Activated CD4-positive, alpha-beta T cell treated with anti-CD3 and anti-CD28 coated beads, Interleukin-2, amount 50 U/mL, for 48 hours (primary cell): ENCODE measurements at places on chromosomes 3 and 15.

- DNase-seq: no peak
Measured at GRCh38 chr3:165462636-165463334, 266.6 kb upstream of the SLITRK3 start.

GRCh38 chr15:78355177-78355576 is 15.0 kb downstream of the CRABP1 start:
- DNase-seq: no peak

- DNase-seq: no peak
Measured at GRCh38 chr3:179264449-179264848, 13.5 kb upstream of the KCNMB3 start.

DNA sequence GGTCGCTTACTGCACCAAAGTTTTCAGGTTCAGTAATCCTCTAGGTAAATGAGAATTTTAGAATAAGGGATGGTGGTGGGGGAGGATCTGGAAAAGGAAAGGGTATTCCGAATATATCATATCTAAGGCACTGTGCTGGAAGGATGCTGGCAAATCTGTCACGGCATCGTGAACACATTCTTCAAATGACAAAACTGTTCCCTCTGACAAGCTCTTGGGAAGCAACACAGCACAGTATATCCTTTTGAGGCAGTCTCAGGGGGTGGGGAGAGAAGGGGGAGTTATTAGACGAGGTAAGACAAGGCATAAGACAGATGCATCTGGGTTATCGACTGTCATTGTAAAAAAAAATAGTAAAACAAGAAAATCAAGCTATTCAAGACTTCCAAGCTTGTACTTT is 289.6 kb upstream of the LRRN1 start:
- no peak for DNase-seq

DNA sequence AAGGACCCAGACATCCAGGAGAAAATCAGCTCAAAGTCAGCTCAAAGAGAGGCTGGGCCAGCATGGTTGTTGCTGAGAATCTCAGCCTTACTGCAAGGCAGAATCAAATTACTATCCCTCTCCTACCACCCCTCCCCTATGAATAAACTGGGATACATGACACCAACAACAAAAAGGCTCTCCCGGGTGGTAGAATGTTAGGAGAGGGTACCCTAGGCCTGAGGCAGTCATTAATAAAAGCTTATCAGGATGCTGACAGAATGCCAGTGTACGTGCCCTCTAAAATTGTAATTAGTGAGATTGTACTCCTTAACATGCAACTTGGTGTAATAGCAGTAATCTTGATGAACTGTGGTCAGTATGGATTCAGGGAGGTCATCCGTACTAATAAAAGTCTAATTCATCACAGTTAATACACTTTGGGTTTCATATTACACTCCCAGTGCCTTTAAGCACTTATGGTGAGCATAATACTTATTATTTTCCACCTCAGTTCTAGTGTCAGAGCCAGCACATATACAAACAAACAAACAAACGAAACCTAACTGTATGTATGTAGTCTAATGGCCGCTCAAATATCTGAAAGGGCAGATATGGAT is 76.5 kb downstream of the B3GALNT1 start:
- DNase-seq: no peak

DNA sequence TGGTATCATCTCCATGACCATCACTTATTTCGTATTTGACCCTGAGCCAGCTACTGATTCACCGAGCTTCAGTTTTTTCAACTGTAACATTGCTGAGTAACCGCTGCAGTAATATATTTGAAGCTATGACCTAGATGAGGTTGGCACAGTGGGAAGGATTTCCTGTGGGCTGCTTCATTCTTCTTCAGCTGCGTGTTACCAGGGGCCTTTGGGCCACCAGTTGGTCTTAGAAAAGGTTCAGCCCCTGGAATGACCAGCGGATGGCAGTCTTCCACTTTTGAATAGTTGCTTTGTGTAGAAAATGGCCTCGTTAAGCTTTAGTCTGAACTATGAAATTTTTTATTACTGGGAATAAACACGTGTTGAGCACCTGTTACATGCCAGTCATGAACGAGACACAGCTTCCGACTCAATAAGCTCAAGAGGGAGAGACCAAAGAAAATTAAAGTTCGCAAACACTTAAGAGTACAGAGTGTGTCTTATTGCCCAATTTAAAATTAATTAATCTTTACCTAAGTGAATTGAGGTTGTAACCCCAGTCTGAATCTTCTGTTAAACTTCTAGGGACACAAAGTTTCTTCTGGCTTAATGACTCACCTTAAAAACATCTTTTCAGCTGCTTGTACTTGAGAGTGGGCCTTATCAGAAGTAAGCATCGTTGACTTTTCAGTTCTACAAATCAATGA is 57.6 kb upstream of the NR2E3 start:
- peak; percentile 12 for DNase-seq

DNA sequence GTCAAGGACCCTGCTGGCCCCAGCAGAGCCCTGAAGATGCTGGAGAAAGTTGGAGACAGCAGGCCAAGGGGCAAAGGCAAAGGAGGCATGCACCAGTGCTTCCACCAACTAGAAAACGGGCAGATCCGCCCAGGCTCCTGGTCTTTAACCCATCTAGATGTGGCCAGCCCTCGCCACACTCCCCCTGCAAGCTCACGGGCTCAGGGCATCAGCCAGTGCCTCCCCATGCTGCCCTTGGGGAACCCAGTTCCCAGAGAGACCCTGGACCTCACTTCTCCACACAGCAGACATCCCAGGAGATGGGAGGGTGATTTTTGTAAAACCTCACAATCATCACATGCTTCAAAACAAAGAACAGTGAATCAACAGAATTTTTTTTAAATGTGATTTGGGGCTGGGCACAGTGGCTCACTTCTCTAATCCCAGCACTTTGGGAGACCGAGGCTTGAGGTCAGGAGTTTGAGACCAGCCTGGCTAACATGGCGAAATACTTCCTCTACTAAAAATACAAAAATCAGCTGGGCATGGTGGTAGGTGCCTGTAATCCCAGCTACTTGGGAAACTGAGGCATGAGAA is 24.5 kb downstream of the CYFIP1 start:
- no peak for DNase-seq

- DNase-seq: no peak
Measured at GRCh38 chr3:77122652-77123051, 82.8 kb downstream of the ROBO2 start.

- DNase-seq: no peak
Measured at GRCh38 chr3:120064641-120065040, 29.6 kb downstream of the GSK3B start.

GRCh38 chr15:75067123-75067830 is 43.9 kb downstream of the PPCDC start:
- peak; percentile 55 for DNase-seq

- no peak for DNase-seq
Measured at GRCh38 chr3:195854628-195855294, 43.0 kb upstream of the MUC4 start.

DNA sequence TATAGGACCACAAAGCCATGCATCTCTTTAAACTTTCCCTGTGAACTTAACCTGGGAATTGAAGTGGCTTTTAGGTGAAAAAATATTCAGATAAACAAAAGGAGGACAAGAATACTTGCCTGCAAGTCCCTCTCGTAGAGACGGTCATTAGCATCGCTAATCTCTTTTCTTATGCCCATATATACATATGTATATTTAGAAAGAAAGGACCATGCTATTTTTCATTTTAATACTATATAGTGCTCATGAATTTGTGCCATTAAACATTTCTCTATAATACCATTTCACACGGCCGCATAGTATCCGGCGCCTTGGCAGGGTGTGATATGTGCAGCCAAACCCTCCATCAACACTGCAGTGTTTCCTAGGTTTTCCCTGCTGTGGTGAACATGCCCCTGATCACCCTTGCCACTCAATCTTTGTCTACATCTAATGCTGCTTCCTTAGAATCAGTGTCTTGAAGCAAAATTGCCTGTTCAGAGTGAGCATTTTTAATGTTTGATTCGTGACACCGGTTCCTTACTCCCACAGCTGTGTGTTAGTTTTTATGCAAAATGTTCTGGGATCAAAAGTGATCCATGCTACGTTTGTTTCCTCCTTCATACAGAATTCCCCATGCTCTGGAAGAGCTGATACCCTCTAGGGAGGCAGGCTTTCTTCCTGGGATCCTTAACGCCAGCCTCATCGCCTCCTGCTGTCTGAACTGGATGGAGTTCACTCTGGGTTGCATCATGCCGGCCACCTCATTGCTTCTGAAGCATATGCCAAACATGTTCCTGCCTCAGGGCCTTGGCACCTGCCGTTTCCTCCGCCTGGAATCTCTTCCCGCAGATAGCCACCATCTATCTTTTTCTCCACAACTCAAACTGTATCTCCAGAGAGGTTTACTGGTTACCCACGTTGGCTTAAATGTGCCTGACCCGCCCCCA is 118.1 kb downstream of the FBLN2 start:
- DNase-seq: no peak

- no peak for DNase-seq
Measured at GRCh38 chr3:194168994-194169393, 33.0 kb downstream of the HES1 start.

DNA sequence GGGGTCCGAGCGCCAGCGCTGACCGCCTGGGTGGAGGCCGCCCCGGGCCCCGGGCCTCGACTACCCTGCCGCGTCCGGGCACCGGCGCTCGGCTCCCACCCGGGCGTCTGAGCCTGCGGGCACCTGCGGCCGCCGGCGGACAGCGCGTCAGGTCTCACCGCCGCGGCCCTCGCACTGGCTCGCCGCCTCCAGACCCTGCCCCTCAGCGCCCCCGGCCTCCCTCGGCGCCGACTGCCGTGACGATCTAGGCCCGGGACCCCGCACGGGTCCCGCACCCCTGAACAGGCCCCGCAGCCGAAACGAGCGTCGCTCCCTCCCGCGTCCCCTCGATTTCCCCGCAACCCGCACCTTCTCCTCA is 297 bp downstream of the PRC1 start:
- DNase-seq: no peak

DNA sequence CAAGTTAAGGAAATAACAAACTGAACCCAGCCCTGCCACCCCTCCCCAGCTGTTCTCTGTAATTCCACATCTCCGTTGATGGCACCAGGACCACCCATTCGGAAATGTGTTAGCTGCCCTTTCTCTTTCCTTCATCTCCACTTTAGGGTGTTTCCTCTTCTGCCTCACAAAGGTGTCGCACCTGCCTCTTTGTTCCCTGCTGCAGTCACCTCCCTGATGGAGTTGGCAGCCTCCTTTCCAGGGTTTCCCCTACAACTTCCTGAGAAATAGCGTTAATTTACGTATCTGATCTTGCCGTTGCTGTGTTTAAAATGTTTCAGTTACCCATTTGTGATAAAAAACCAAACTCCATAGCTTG is 57.3 kb downstream of the GPR171 start:
- DNase-seq: no peak

DNA sequence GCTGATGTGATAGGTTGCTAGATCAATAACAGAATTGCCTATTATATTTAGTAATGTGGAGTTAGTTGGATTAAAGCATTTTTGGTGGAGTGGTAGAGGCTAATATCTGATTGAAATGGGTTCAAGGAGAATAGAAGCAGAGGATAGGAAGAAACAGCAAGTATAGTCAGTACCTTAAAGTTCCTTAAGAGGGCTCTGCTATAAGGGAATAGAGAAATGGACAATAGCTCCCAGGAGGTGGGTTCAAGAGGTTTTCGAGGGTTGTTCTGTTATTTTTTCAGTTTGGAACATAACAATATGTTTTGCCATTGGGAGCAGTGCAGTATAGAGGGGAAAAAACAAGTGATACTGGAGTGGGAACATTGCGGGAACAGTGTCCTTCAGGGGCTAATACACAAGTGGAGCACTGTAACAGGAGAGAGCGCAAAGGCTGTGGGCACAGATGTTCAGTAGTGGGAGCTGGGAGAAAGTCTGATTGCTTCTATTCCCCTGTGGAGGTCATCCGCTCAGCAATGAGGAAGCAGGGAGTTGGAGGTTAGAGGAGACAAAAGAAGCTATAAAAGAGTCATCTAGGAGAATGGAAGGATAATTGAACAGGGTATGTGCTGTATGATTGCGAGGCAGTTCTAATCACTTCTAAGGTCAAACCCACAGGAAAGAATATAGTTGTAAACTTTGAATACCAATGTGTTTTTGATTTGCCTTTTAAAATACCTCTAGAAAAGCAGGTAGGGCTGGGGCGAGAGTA is 3.3 kb downstream of the MRPS11 start:
- no peak for DNase-seq

- DNase-seq: no peak
Measured at GRCh38 chr3:25587094-25587493, 77.6 kb downstream of the TOP2B start.

GRCh38 chr15:69762373-69763148 is 309.9 kb downstream of the RPLP1 start:
- DNase-seq: no peak

- peak; percentile 39 for DNase-seq
Measured at GRCh38 chr3:128863560-128863959, 15.9 kb upstream of the ACAD9 start.

DNA sequence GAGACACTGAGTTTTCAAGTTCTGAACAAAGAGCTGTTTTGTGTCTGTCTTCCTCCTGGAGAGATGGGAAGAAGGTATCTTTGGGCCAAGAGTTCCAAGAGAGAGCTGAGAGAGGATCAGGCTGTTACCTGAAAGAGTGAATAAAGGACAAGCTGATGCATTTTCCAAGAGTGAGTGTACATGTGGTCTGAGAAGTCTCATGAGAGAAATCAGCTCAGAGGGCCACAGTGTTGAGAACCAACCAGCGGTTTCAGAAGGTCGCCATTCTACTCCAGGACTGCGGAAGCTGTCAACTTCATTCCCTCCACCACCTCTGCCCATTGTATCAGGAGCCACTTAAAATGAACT is 42.7 kb upstream of the PPP2R3A start:
- DNase-seq: no peak

DNA sequence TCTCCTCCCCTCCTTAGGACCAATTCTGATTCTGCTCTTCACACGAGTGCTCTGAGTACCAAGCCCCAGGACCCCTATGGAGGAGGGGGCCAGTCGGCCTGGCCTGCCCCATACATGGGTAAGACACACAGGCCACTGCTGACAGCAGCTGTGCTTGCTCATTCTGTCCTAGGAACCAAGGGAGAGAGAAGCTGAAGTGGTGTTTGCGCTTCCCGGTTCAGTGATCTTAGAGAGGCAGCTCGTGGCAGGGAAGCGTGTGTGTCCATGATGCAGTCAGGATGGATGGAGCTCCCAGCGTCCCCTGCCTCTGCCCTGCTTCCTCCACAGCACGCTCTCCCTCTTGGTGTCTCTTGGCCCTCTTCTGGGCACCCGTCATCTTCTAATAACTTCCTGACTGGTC is 77.6 kb downstream of the CRTC3 start:
- DNase-seq: no peak

- no peak for DNase-seq
Measured at GRCh38 chr3:78580681-78581080, 1187.1 kb downstream of the ROBO1 start.

- no peak for DNase-seq
Measured at GRCh38 chr3:3295586-3295985, 116.1 kb upstream of the CRBN start.
